T-helper 17 cell (primary cell): ENCODE measurements at places on chromosomes 7 and 10.
A peak's percentile ranks its signal among the peaks of the same experiment; 100 is the strongest.

DNA sequence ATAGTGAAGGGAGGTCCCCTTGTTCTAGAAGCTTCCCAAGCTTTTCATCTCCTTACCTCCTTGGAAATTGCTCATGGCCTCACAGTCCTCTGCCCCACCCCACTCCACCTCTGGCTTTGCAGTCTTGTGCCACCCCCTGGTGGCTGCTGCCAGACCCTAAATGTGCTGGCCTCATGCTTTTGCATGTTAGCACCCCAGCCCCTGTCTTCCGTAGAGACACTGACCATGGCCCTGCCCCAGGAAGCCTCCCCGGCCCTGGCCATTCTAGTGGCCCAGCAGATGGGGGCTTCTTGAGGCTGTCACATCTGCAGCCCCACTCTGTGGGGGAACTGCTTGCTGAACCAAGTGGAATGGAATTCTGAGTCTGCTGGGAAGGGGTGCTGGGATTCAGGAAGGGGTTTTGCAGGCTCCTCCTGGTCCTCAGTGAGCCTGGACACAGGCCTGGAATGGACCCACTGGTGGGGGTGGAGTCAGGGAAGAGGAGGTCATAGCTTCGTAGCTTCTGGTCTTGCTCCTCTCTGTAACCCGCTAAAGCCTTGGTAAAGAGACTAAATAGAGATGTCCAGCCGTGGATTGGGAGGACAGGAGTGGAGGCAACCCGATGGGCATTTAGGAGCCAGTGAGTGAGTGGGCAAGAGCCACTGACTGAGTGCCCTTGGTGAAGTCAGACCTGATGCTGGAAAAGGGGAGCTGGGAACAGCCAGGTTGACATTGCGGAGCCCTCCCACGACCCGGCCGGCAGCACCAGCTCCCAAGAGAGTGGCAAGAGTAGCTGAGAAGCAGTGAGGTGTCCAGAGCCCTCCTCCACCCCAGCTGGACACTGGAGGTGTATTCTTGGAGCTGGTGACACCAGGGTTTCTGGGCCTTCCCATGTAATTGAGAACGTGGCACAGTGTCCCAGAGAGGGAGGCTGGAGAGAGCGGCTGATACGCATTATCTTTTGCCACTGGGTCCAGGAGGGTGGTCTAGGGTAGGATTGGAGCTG is 20.9 kb downstream of the RAMP3 start:
- H3K4me3 ChIP-seq = no peak overlapping the region
- no peak for DNase-seq
- H3K27me3 ChIP-seq = peaks cover 22% of the 10 kb centered on the region
- H3K4me1 ChIP-seq = peaks cover 7% of the 10 kb centered on the region
- H3K27ac ChIP-seq = peak overlapping the region; percentile 57

- H3K27ac ChIP-seq = peak overlapping the region; percentile 93
- peaks cover 22% of the 10 kb centered on the region for H3K4me1 ChIP-seq
- no peak for DNase-seq
- H3K27me3 ChIP-seq = no peaks in the 10 kb centered on the region
- peaks cover 7% of the 10 kb centered on the region for H3K36me3 ChIP-seq
Measured at GRCh38 chr10:8418631-8419030, 364.1 kb downstream of the GATA3 start.

- no peak overlapping the region for H3K27ac ChIP-seq
- H3K27me3 ChIP-seq = peaks cover 6% of the 10 kb centered on the region
- no peak overlapping the region for H3K4me3 ChIP-seq
- no peak for DNase-seq
- H3K36me3 ChIP-seq = peaks cover 5% of the 10 kb centered on the region
Measured at GRCh38 chr10:1874533-1874932, 137.2 kb upstream of the ADARB2 start.

DNA sequence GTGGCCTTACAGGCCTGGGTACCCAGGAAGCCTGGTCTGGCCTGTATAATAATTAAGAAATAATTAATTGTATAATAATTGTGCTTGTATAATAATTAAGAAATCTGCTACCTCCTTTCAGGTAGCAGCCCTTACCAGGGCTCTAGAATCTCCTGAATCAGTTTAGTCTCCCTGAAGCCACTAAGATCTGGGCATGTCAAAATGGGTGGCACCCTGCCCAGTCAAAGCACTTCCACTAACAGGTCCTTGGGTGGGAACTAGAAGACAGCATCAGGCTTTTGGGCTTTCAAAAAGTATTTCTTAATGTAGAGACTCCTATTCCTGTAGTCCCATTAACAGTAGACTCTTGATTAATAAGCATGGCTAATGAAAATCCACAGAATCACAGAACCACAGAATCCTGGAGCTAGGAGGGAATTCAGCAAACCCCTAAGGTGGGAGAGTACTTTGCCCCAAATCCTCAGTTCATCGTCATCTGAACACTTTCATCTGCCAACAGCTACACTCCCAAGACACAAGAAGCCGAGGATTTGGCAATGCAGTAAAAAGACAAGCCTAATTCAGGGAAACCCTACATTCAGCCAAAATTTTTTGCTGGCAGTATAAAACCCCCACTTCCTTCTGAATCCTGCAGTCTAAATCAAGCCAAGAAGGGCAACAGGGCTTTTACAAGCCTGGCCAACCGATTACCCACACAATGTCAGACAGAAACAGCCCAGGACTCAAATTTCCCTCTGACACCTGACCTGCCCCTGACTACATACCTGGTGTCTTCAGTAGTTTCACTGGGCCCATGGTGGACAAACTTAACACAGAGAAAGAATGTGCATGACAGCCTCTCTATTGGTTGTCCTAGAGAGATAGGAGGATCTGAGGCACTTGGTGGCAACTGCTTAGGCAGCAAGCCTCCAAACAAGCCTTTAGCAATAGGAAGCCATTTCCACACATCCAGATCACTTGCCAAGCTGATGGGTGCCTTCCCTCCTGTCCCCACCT is 5.9 kb upstream of the IL6 start:
- no peak overlapping the region for H3K27ac ChIP-seq
- peaks cover 14% of the 10 kb centered on the region for H3K4me1 ChIP-seq
- peaks cover 30% of the 10 kb centered on the region for H3K27me3 ChIP-seq
- DNase-seq = no peak
- H3K36me3 ChIP-seq = peaks cover 3% of the 10 kb centered on the region

GRCh38 chr7:22647451-22648257 is 79.3 kb upstream of the IL6 start:
- no peaks in the 10 kb centered on the region for H3K4me1 ChIP-seq
- peaks cover 3% of the 10 kb centered on the region for H3K36me3 ChIP-seq
- H3K4me3 ChIP-seq = no peak overlapping the region
- H3K27ac ChIP-seq = no peak overlapping the region
- no peak for DNase-seq

GRCh38 chr7:33251301-33251700 is 121.9 kb downstream of the BBS9 start:
- DNase-seq = no peak
- peaks cover 2% of the 10 kb centered on the region for H3K4me1 ChIP-seq
- peaks cover 2% of the 10 kb centered on the region for H3K36me3 ChIP-seq
- no peak overlapping the region for H3K27ac ChIP-seq

DNA sequence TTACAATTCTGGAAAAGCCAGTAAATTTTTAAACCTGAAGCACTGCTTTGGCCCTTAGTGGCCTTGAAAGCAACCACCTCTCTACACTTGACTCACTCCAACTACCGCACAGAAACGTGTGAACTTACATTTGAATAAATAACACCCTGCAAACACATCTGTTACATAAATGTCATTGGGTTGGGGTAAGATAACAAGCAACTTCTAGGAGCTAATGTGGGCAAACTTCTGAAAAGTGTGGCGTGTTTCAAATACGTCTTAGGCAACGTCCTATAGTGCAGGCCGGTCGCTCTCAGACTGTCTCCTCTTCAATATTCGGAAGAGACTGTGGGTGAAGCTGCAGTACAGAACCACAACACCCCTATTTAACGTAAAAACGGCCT is 474 bp downstream of the ORC5 start:
- H3K27ac ChIP-seq = peak overlapping the region; percentile 96
- peaks cover 23% of the 10 kb centered on the region for H3K27me3 ChIP-seq
- peaks cover 27% of the 10 kb centered on the region for H3K4me1 ChIP-seq
- H3K4me3 ChIP-seq = peak overlapping the region; percentile 96
- peaks cover 6% of the 10 kb centered on the region for H3K36me3 ChIP-seq
- no peak for DNase-seq

DNA sequence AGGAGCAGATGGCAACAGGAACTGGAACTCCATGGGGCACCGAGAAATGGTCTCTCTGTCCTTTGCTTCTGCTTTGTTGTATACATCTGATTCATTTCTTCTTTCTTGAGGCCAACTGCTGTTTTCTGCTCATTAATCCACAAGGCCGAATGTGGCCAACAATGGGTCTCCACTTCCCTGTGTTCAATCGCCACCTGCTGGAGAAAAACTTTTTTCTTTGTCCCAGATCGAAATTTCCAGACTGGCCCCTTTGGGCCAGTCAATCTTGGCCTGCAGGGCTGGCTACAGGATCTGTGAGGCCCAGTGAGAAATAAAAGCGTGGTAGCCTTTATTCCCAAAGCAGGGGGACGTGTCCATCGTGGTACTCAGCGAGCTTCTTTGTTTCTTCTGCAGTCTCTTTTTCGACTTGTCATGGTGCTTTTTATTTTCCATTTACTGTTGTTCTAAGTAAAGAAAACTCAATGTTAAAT is 58.8 kb downstream of the PARP12 start:
- no peaks in the 10 kb centered on the region for H3K27me3 ChIP-seq
- no peak for DNase-seq
- H3K4me1 ChIP-seq = peaks cover 6% of the 10 kb centered on the region
- H3K27ac ChIP-seq = peak overlapping the region; percentile 81

GRCh38 chr10:56135828-56136227 is 225.2 kb downstream of the ZWINT start:
- no peaks in the 10 kb centered on the region for H3K27me3 ChIP-seq
- no peak for DNase-seq
- H3K27ac ChIP-seq = no peak overlapping the region
- no peaks in the 10 kb centered on the region for H3K36me3 ChIP-seq

- H3K4me1 ChIP-seq = no peaks in the 10 kb centered on the region
- no peaks in the 10 kb centered on the region for H3K36me3 ChIP-seq
- H3K27ac ChIP-seq = no peak overlapping the region
- no peak overlapping the region for H3K4me3 ChIP-seq
Measured at GRCh38 chr7:32088451-32088881, 18.3 kb upstream of the PDE1C start.

GRCh38 chr10:64508029-64508661 is 986.9 kb downstream of the REEP3 start:
- no peak overlapping the region for H3K27ac ChIP-seq
- H3K36me3 ChIP-seq = no peaks in the 10 kb centered on the region
- H3K4me1 ChIP-seq = no peaks in the 10 kb centered on the region
- H3K4me3 ChIP-seq = no peak overlapping the region
- DNase-seq = no peak

DNA sequence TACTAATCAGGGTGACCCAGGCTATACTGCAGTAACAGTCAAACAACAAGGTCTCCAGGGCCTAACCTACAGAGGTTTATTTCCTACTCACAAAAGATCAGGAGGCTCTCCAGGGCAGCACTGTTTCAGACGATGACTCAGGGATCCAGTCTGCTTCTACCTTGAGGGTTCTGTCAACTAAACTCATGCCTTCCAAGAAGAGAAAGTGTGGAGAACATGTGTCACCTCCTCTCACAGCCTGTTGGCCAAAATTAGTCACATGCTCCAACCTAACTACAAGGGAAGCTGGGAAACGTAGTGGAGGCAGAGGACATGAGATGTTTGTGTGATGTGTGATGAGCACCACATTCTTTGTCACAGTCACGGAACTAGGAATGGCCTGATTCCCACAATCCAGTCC is 14.7 kb upstream of the INA start:
- no peaks in the 10 kb centered on the region for H3K4me1 ChIP-seq
- peaks cover 37% of the 10 kb centered on the region for H3K27me3 ChIP-seq
- DNase-seq = no peak
- H3K4me3 ChIP-seq = no peak overlapping the region
- H3K36me3 ChIP-seq = peaks cover 9% of the 10 kb centered on the region

DNA sequence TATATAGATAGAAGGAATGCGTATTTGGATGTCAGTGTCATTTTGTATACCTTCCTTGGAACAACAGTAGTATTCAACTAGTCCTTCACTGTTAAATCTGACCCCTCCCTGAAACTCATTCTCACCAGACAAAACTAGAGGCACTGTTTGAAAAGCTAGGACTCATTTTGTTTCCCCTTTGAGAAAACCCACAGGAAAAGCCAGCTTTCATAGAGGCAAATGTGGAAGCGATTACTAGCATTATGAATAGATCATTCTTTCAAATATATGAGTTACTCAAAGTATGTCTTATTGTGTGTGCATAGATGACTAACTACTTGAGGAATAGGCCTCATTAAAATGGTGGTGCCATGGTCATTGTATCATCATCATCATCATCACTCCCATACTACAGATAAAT is 1.9 kb upstream of the ASB15 start:
- no peaks in the 10 kb centered on the region for H3K4me1 ChIP-seq
- H3K27ac ChIP-seq = no peak overlapping the region
- peaks cover 3% of the 10 kb centered on the region for H3K36me3 ChIP-seq
- H3K27me3 ChIP-seq = peaks cover 29% of the 10 kb centered on the region
- no peak for DNase-seq

- H3K36me3 ChIP-seq = no peaks in the 10 kb centered on the region
- H3K4me1 ChIP-seq = no peaks in the 10 kb centered on the region
- H3K27ac ChIP-seq = no peak overlapping the region
- H3K4me3 ChIP-seq = no peak overlapping the region
- H3K27me3 ChIP-seq = no peaks in the 10 kb centered on the region
Measured at GRCh38 chr10:36591436-36591835, 534.0 kb upstream of the ANKRD30A start.

DNA sequence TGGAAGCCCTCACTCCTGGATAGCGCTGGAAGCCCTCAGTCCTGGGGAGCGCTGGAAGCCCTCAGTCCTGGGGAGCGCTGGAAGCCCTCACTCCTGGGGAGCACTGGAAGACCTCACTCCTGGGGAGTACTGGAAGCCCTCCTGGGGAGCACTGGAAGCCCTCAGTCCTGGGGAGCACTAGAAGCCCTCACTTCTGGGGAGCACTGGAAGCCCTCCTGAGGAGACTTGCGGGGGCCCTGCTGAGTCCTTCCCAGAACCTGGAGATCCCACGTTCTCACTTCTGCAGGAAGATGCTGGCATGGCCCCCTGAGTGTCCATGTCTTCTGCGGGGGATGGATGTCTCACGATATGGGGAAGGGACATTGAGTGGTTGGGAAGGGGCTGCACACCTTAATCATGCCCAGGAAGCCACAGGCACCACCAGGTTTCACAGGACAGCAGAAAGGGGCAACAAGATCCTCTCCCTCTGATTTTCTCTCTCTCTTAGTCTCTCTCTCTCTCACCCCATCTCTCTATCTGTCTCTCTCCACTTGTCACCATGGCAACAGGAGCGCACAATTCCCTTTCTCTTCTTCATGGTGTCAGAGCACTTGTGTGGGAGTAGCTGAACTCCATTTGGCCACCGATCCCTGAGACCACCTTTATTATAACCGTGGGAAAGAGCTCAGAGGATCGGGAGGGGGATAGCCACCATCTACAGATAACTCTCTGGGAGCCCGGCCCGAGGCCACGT is 267.0 kb downstream of the TCERG1L start:
- peaks cover 4% of the 10 kb centered on the region for H3K27me3 ChIP-seq
- DNase-seq = no peak
- H3K27ac ChIP-seq = no peak overlapping the region
- no peak overlapping the region for H3K4me3 ChIP-seq
- H3K36me3 ChIP-seq = no peaks in the 10 kb centered on the region
- H3K4me1 ChIP-seq = no peaks in the 10 kb centered on the region
